Stimulated activated CD4-positive, alpha-beta T cell treated with anti-CD3 and anti-CD28 coated beads, Interleukin-1b, Interleukin-23, amount 100 ng/mL, for 1 hour (primary cell): ENCODE measurements at places on chromosomes 11 and 22.

DNA sequence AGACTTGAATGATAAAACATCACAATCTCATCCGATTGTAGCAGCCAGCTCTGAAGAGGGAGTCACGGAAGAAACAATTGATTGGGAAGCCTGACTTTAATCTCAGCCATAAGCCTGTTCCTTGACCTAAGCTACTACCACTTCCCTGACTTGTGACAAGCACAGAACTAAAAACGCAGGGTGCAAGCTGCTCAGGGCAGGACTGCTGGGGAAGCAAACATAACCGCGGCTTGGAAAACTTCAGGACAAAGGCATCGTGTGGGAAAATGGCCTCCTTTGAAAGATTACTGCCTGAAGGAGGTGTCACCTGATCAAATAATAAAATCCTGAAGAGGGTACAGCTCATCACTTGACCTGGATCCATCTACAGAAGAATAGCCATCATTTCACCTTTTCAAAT is 595.3 kb upstream of the CADM1 start:
- DNase-seq = no peak

DNA sequence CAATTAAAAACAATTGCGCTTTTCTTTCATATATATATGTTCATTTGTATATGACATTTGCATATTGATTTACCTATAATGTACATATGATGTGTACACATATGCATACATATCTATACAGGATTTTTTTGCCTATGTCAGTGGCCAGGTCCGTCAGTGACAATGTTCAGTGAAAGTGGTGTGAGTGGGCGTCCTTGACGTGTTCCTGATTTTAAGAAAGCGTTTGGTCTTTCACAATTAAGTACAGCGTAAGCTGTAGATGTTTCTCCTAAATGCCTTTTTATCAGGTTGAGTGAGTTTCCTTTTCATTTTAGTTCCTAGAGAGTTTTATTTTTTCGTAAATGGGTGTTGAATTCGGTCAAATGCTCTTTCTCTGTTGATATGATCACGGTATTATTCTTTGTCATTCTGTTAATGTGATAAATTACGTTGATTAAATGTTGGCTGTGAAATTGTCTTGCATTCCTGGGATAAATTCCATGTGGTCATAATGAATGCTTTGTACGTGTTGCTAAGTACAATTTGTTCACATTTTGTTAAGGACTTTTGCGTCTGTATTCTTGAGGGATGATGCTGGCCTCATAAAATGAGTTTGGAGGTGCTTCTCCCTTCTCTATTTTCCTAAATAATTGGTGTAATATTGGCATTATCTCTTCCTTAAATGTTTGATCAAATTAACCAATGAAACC is 10.6 kb upstream of the GNB1L start:
- no peak for DNase-seq

GRCh38 chr22:39414377-39414776 is 14.8 kb downstream of the TAB1 start:
- DNase-seq = no peak

GRCh38 chr11:17368551-17368950 is 17.0 kb downstream of the NCR3LG1 start:
- no peak for DNase-seq

- DNase-seq = no peak
These were observed 31.6 kb upstream of the MPPED2 start for GRCh38 chr11:30617762-30618161.

- peak; percentile 80 for DNase-seq
These were observed 651 bp upstream of the ARL2 start for GRCh38 chr11:65013130-65013887.

DNA sequence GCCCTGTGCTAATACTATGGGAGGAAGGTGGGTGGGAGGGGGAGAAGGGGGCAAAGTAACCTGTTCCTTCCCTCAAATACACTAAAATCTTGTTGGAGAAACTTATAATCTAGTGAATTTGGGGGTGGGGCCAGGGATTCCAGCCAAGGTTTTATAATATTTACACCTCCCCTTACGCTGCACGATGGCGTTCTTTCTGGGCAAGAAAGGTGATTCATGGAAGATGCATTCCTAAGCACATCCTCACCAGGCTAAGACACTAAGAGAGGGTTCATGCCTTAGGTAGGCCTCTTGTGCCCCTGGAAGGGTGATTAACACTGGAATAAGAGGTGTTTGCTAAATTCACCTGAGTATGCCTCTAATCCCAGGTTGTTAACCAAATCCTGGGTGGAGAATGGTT is 82.6 kb downstream of the BARX2 start:
- DNase-seq = no peak

GRCh38 chr11:122666743-122667142 is 11.2 kb downstream of the UBASH3B start:
- DNase-seq = no peak

DNA sequence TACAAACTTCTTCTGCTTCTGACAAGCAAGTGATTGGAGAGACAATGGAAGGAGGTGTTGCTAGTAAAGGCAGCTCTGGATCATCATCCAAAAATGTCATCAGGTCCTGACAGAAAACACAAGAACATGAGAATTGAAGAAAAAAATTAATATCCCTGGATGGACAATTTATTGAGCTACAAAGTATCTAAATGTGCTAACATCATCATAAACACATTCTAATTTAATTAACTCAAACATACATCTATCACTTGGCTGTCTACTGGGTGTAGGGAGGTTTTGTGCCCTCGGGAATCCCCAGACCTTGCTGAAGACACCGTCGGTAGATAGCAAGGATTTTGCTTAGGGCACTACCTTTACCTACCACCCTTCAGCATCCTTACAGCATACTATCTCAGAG is 72.6 kb downstream of the ENTHD1 start:
- DNase-seq = no peak

DNA sequence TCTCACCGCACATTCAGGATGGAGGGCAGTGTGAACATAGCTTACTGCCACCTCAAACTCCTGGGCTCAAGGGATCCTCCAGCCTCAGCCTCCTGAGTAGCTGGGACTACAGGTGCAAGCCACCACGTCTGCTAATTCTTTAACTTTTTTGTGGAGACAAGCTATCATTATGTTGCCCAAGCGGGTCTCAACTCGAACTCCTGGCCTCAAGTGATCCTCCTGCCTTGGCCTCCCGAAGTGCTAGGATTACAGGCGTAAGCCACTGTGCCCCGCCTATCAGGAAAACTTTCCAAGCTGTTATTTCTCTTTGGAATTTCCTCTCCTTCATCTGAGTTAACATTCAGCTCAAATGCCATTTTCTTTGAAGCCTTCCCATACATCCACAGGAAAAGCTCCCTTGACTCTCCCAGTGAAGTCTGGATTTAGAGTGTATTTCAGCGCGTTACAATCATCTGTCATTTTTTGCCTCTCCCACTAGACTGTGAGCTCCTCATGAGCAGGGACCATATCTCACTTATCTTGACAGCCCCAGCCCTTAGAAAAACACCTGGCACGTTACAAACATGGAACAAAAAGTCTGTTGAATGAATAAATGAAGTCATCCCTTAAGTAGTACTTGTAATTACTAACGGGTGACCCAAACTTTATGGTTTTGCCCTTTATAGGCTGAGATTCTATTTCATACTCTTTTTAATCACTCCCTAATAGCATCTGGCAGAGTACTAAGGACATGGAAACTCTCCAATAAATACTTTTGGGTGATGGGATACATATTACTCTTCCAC is 2.2 kb downstream of the MRTFA start:
- DNase-seq = no peak

GRCh38 chr11:70467201-70468085 is 69.1 kb downstream of the CTTN start:
- no peak for DNase-seq

DNA sequence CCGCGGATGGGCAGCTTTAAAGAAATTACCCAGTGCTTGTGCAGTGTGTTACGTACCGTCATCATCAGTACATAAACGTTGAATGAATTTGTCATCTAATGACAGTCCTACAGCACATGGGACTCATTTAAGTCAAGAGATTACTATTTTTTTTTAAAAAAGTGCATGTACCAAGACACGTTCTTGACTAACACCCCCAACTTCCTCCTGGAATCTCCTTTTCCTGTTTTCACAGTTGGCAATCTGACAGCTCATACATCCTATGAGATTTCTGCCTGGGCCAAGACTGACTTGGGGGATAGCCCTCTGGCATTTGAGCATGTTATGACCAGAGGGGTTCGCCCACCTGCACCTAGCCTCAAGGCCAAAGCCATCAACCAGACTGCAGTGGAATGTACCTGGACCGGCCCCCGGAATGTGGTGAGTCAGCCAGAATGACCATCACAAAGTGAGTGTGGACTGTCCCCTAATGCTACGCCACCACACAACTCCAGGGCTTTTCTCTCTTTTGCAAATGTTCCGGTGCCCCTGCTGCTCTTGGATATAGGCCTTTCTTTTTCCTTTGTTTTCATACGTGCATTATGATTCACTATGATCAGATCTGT is 162.0 kb upstream of the SORL1-AS1 start:
- no peak for DNase-seq

- no peak for DNase-seq
These were observed 271.3 kb downstream of the SBF2 start for GRCh38 chr11:10022764-10023163.

DNA sequence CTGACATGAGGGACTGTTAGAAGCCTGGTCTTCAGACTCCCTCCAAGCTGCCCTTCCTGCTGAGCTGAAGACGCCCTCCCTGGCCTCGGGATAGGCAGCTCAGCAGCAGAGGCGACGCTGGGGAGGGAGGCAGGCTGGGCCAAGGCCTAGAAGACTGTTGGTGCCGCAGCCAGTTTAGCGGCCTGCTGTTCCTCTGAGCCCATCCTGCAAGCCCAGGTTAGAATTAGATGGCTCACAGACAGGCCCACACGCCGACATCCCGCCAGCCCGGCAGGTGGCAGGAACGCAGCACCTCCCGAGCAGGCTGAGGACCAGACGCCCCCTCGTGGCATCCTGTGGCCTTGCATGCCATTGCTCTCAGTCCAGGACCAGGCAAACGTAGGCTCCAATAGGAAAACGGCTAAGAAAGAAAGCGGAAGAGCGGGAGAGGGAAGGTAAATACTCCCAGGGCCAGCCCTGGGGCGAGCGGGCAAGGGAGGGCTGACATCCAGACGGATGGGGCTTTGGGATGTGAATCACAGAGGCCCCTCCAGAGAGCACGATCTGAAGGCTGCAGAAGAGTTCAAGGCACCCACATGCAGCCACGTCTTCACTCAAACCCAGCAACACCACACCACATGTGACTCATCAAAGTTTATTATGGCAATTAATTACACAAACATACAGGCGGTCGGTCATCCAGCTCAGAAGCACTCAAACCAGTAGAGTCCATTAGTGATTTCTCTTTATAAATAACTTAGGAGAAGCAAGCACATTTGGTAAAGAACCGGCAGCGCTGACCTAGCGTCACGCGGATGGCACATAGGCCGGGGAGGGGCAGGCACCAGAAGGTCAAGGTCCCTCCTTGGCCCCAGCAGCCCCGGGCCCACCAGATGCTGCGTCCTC is 27.6 kb downstream of the CD5 start:
- DNase-seq = peak; percentile 78

DNA sequence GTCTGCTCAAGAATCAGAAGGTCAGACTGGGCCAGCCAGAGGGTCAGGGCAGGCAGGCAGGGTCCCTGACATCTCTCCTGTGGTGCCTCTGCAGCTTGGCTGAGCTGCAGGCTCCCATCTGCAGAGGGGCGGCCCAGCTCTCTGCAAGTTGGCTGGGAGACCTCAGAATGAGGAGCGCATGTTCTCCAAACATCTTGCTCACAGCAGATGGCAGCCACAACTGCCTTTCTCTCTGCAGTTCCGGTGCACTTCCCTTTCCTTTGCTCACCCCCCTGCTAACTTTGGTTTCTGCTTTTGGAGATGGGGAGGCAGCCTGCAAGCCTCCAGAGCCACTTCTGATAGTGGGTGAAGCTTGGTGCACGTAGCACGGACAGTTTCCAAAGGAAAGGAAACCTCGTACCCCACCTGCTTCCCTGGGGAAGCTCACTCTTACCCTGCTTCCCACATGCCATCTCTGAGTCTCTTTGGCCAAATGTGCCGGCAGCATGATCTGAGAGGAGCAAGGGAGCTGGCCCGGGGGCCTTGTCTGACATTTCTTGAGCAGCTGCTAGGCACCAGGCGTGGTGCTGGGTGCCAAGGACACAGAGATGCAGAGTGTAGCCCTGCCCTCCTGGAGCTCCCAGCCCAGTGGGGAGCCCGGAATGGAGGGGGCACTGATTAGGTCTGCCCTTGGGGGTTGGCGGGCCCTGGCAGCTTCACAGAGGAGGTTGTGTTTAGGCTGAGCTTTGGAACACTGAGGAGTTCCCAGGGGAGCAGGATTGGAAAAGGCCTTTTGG is 18.2 kb downstream of the DAGLA start:
- DNase-seq = no peak

- DNase-seq = no peak
These were observed 44.4 kb upstream of the ST14 start for GRCh38 chr11:130115218-130115617.

DNA sequence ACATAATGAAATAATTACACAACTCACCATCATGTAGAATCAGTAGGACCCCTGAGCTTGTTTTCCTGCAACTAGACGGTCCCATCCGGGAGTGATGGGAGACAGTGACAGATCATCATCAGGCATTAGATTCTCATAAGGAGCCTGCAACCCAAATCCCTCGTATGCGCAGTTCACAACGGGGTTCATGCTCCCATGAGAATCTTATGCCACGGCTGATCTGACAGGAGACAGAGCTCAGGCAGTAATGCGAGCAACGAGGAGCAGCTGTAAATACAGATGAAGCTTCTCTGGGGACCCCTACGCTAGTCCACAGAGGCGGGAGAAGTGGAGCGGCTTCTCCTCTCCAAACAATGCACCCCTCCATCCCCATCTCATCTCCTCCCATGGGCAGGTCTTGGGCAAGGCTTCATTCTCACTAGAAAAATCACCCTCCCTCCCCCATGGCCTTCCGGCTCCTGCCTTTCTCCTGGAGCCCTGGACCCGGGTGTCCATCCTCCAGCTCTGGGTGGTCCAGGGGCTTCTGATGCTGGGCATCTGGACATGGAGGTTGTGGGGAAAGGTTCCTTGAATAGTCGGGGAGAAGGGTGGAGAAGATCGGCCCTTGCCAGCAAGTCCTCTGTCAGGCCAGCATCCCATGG is 16.2 kb upstream of the RAC2 start:
- DNase-seq = no peak

DNA sequence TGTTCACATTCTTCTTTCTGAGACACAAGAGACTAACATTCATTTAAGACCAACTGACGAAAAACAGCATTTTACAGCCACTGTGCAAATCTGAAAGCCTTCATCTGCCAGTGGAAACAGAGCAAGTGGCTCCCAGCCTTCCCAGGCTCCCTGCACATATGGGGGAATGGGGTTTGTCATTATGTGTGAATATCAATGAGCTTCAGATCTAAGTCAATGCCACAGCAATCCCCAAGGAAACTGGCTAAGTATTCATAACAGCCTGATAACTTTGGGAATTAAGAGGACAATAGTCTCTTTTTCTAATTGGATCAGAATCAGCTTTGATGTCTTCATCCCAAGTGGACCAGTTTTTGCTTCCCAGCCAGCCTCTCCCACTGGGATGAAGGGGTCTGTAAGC is 66.9 kb downstream of the ABTB2 start:
- no peak for DNase-seq

- no peak for DNase-seq
These were observed 801 bp upstream of the TXNRD2 start for GRCh38 chr22:19942157-19943081.

DNA sequence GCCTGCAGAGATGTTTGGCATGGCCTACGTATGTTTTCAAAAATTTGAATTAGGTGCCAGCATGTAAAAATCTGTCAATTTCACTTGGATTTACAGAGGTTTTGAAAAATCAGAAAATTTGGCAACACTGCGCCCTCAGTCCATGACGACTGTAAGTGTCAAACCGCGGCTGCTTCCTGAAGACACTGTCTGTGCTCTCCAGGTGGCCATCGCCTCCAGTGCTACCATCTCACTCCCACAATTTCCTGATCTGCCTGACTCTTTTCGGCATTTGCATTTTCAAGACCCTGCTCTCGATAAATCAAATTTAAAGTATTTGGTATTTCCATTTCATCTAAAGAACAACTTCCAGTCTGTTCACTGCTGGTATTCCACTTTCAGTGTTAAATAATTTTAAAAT is 34.6 kb downstream of the VSIG10L2 start:
- DNase-seq = no peak
